Large intestine (tissue), 12 donors: ENCODE measurements at places on chromosomes 4 and X. TPM values are rescaled to one million over a fixed set of nuclear protein-coding genes. Genes with fewer than 3 reads are reported as not detected.

Gene SRPX
- 18.9 TPM for polyA plus RNA-seq

Gene PABPC1L2A
- 0.06 TPM for polyA plus RNA-seq

Gene HELT
- polyA plus RNA-seq, result not detected

Gene CCKAR
- polyA plus RNA-seq, result 0.52 TPM

Gene NAP1L5
- 10.4 TPM for polyA plus RNA-seq

Gene TMEM154
- 0.90 TPM for polyA plus RNA-seq

Gene LDB2
- 17.2 TPM for polyA plus RNA-seq

Gene PABPC4L
- 3.1 TPM for polyA plus RNA-seq

Gene PNMA5
- 0.69 TPM for polyA plus RNA-seq

Gene ASB9
- polyA plus RNA-seq, result 3.8 TPM

Gene RIBC1
- 1.7 TPM for polyA plus RNA-seq

Gene DOK7
- polyA plus RNA-seq, result 8.5 TPM

Gene SSX4B
- polyA plus RNA-seq, result not detected

Gene CTAG2
- polyA plus RNA-seq, result not detected

Gene TRPC3
- 0.64 TPM for polyA plus RNA-seq

Gene COX7B2
- polyA plus RNA-seq, result not detected

Gene POU3F4
- not detected for polyA plus RNA-seq

Gene SLC9A7
- 4.3 TPM for polyA plus RNA-seq

Gene USP17L13
- polyA plus RNA-seq, result not detected

Gene MBTPS2
- polyA plus RNA-seq, result 19.1 TPM

Gene CT47B1
- polyA plus RNA-seq, result not detected

Gene FHDC1
- polyA plus RNA-seq, result 10.7 TPM

Gene SLC16A2
- 7.2 TPM for polyA plus RNA-seq

Gene TASL
- 0.96 TPM for polyA plus RNA-seq

Gene SSX2B
- polyA plus RNA-seq, result not detected

Gene VCX3B
- polyA plus RNA-seq, result not detected

Gene DMRTC1
- not detected for polyA plus RNA-seq

Gene TMEM128
- polyA plus RNA-seq, result 32.3 TPM

Gene HSFX1
- 3.1 TPM for polyA plus RNA-seq

Gene TRAM1L1
- 2.8 TPM for polyA plus RNA-seq

Gene CTAG1B
- polyA plus RNA-seq, result not detected

Gene ALAS2
- 15.6 TPM for polyA plus RNA-seq

Gene RAPGEF2
- 43.4 TPM for polyA plus RNA-seq

Gene TEX11
- polyA plus RNA-seq, result 0.09 TPM

Gene BTC
- polyA plus RNA-seq, result 14.3 TPM

Gene GALNTL6
- polyA plus RNA-seq, result 0.84 TPM

Gene JADE1
- 24.7 TPM for polyA plus RNA-seq

Gene USP17L11
- polyA plus RNA-seq, result not detected

Gene MXRA5
- 10.8 TPM for polyA plus RNA-seq

Gene TRMT44
- polyA plus RNA-seq, result 13.1 TPM

Gene SASH3
- polyA plus RNA-seq, result 11.4 TPM

Gene GPR82
- 1.4 TPM for polyA plus RNA-seq

Gene CYLC1
- not detected for polyA plus RNA-seq

Gene NSUN7
- 19.9 TPM for polyA plus RNA-seq

Gene SLAIN2
- polyA plus RNA-seq, result 38.7 TPM

Gene DMD
- polyA plus RNA-seq, result 23.3 TPM

Gene PCSK1N
- polyA plus RNA-seq, result 178 TPM

Gene GUCY1A1
- 25.3 TPM for polyA plus RNA-seq

Gene CFP
- 4.2 TPM for polyA plus RNA-seq

Gene ADGRG2
- 1.4 TPM for polyA plus RNA-seq

Gene XAGE1A
- not detected for polyA plus RNA-seq

Gene CLCN5
- 40.8 TPM for polyA plus RNA-seq
